ENCODE measurements at places on chromosomes 1 and 21.

DNA sequence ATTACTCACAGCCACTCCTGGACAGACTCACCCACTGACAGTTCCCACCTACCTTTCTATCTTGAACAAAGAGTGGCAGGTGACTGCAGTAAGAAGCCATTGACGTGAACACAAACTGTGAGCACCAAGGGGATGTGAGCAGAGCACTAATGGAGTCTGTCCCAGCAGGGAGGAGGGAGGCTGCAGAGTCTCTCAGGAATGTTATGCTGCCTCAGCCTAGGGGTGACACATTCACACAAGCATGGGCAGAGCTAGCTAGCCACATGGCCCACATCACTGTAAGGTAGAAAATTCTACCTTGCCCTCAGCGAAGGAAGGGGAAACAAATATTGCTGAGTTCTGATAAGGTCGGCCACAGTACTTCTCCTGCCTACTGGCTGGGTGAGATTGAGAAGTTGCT, 56.8 kb upstream of the PTGFRN start:
- peak; percentile 63 for DNase-seq

GRCh38 chr1:15155888-15156741, 2.6 kb downstream of the TMEM51 start:
- DNase-seq: no peak

DNA sequence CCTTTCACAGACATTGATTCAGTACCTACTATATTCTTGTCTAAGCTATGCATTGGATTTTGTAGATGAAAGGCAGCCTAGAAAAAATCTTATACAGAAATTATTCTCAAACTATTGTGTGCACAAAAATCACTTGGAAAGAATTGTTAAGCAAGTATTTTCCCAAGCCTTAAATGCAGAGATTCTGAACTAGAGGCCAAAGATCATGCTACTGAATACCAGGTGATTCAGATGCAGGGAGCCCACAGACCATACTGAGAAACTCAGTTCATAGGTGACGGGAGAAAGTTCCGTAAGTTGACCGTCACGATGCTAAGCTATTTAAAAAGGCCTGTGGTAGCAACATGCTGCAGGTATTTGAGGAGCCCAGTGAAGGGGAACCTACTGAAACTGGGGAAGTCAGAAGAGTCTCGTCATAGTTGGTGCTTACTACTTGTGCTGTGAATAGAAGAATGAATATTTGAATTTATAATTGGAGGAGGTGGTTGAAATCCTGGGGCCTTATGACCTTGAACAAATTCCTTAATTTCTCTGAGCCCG, 150.8 kb downstream of the NFIA start:
- no peak for DNase-seq

DNA sequence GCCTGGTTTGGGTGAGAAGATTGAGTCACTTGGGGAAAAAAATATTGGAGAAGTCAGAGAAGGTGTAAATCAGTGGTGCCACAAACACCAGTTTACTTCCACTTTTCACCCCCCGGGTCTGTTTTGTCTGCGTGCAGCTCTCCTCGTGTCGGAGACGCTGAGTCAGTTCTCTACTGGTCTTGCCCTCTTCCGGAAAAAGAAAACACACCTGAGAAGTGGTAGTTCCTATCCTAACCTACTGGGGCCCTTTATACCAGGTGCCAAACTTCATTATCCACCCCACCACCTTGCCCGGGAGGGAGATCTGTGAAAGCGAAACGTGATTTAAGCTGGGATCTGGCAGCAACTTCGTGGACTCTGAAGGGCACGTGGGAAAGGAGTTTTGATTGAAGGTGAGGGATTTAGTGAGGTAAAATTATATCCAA, 855 bp upstream of the IVNS1ABP start:
- DNase-seq: no peak

GRCh38 chr21:37199057-37199924, 67.8 kb downstream of the VPS26C start:
- peak; percentile 88 for DNase-seq

- DNase-seq: no peak
Measured at GRCh38 chr1:57879700-57880099, 455.8 kb upstream of the DAB1 start.

- no peak for DNase-seq
Measured at GRCh38 chr21:44726826-44727225, 15.5 kb upstream of the TSPEAR start.

DNA sequence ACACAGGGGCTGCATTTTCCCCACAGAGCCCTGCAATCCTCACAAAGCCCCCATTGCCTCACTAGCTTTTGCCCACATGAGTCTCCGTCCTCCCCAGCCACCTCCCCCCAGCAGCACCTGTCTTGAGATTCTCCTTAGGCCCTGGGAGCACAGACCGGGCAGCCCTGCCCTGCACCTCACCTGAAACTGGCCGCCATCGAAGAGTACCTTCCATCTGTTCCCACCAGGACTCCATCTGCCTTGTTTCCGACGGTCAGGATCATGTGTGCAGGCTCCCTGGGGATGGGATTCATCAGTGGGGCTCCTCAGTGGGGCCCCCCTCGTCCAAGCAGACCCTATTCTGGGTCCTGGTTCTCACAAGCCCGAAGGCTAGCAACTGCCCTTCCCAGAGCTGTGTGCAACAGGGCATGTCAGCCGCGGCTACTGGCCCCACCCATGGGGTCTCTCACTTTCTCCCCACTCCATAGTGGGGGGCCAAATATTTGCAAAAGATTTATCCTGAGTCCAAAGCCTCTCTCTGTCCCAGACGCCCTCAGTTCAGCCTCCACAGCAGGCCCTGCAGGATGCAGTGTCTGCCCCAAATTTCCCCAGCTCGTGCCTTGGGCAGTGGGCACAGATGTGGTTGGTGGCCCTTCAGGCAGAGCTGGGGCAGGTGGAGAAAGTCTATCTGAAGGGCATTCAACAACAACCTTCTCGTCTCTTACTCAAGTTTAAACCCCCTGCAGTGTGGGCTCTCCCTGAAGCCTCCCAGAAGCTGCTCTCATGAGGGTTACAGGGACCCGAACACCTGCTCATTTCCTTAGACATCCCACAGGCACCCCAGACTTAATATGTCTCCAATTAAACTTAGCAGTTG, 4.8 kb downstream of the PDZK1IP1 start:
- no peak for DNase-seq

DNA sequence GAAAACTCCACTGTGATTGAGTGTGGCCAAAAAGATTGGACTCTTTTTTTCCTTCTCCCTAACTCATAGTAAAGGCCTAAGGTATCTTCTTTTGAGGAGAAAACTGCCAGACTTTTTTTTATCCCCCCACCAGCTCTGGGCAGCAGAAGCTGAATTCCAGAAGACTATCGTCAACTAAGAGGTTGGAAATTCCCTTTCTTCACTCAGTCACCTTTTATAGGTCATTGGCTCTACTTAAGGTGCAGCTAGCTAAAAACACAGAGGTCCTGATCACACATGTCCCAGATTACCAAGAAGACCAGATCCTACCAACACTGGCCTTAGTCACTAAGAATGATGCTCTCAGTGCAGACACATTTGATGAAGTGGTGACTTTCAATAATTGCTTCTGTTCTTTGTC, 1441.2 kb downstream of the PLA2G4A start:
- no peak for DNase-seq

DNA sequence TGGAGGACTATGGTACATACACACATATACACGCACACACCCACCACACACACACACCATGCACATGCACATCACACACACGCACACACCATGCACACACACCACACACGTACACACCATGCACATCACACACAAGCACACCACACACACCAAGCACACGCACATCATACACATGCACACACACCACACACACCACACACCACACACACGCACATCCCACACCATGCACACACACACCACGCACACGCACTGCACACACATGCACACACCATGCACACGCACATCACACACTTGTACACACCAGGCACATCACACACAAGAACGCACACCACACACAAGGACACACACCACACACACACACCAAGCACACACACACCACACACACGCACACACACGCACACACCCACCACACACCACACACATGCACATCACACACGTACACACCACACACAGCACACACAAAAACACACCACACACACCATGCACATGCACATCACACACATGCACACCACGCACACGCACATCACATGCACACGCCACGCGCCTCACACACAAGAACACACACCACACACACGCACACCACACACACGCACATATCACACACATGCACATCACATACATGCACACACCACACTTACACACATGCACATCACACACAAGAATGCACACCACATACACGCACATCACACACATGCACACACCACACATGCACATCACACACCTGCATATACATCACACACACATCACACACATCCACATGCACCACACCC, 9.2 kb downstream of the PDE9A start:
- no peak for DNase-seq

DNA sequence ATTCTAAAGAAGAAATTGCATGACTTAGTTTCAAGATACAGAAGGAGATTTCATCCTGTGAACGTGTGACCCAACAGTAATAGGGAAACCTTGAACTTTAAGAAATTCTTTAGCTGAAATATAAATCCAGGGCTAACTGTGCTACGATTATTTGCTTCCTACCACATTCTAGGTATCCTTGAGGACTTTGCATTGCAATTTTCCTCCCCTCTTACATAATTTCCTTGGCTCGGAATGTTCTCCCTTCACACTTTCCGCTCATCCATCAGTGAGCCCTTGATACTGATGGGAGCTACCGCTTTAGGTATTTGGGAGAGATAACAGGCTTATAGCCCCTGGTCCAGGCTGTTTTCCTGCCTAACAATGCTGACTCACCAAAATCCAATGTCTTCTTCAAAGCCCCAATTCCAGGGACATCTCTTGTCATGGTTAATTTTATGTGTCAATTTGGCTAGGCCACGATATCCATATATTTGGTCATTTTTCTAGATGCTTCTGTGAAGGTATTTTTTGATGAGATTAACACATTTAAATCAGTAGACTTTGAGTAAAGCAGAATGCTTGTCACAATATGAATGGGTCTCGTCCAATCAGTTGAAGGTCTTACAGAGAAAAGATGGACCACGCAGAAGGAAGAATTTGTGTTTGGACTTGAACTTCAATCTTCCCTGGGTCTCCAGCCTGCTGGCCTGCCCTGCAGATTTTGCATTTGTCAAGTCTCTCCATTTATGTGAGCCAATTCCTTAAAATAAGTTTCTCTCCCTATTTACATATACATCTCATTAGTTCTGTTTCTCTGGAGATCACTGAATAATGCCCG, 121.2 kb downstream of the PTPN14 start:
- DNase-seq: peak; percentile 80

DNA sequence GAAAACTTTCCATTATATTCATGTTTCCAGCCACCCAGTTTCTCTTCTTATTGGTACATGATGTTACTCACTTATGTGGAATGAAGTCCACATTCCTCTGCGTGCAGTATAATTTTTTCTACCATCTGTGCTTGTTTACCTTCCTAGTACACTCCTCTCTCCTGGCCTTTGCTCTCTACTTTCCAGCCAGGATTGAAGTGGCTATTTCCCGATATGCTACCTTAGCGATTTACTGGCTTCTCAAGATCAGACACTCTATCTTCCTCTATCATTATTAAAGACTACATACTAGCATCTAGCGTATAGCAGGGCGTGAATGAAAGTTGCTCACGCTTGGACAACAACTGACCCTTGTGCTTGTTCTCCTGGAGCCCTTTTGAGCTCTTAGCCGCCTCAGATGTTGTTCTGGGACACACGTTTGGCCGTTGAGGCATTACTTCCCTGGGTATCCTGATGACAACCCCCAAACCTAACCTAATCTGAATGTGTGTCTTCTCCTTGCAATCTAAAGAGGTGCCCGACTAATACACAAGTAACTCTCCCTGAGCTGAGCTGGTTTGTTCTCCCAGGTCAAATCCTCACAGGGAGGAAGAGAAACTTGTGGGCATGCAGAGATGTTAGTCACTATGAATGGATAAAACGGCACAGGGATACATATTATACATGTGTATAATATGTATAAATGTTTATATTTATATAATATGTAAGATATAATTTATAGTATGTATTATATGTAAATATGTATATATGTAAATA, 13.4 kb upstream of the MTARC2 start:
- DNase-seq: peak; percentile 81

DNA sequence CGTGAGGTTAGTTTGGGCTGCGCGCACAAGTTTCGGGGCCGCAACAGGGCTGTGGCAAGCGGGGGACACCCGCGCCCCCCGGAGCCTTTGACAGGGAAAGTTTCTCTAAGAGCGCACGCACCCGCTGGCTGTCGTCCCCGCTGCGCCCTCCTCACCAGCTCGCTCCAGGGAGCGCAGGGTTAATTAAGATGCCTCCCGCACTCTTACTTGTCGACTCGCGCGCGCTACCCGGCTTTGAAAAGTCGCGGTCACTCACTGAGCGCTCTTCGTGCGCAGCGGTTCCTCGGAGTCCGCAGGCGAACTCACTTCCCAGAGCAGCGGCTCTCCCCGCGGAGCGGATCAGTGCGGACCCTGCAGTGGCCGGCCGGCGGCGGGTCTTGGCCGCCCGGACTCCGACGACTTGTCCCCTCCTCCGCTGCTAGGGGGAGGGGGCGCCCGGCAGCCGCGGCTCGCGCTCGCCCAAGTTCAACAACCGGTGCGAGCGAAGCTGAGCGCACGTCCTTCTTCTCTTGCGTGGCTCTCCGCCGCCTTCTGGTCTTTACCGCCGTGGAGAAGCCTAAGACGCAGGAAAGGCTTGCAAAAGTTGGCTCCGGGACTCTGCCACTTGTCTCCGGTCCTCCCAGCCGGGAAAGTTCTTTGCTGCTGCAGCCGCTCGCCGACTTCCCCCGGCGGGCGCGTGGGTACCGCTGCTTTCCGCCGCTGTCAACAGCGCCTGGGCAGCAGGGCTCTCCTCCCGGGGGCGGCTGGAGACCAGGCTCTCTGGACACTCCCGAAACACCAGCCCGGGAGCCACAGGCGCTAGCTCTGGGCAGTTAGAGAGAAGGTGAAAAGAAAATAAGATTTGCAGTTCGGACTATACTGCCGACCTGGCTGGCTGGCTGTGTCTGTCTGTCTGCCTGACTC, 506 bp downstream of the JUN start:
- DNase-seq: peak; percentile 66

- DNase-seq: no peak
Measured at GRCh38 chr1:228293393-228293792, 85.5 kb downstream of the OBSCN start.

DNA sequence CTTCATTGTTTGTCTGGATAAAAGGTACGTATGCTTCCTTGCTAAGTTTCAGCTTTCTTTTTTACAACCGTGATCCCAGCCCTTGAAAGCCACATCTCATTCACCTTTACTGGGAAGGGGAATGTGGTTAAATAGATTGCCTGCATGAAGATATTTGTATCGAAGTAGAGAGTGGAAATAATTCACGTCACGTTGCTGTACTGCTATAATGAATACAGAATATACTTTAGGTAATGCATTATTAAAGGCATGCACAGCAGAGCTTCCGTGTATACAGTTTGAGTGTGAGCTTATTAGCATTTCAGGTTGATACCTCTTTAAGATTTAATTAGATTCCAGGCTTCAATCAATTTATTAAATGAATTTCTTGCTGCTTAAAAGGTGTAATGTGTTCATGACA, 153.8 kb downstream of the HHAT start:
- DNase-seq: no peak

- no peak for DNase-seq
Measured at GRCh38 chr21:23507501-23507900, 2099.8 kb downstream of the MRPL39 start.
